Uterus (tissue), 4 donors: ENCODE measurements at places on chromosomes 16 and 17. TPM values are rescaled to one million over a fixed set of nuclear protein-coding genes. Genes with fewer than 3 reads are reported as not detected.

Gene HES7
- not detected for total RNA-seq

Gene ANKFN1
- total RNA-seq: not detected

Gene CA10
- total RNA-seq: not detected

Gene CRISPLD2
- 108 TPM for total RNA-seq

Gene VAT1L
- 0.29 TPM for total RNA-seq

Gene ZSCAN10
- total RNA-seq: not detected

- DNase-seq: peak; percentile 86
These were observed 62.7 kb downstream of the GAS7 start for GRCh38 chr17:10135539-10136257.

DNA sequence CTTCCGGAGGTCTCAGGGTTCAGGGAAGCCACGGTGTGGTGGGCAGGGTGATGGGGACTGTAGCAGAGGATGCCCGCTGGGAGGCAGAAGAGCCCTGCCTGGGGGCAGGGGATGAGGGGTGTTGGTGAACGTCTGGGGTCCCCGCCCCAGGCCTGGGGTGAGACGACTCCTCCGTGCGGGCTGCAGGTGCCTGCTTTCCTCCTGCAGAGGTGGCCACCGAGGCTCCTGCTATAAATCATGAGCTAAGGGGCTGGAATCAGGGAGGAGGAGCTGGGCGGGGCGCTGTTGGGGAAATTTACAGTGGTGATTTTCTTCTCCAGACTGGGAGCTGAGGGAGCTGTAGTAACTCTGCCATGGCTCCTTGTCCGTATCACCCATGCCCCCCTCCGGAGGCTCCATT, 167.0 kb downstream of the MRM1 start:
- no peak for DNase-seq

- no peak for DNase-seq
These were observed 45.1 kb downstream of the SOCS3 start for GRCh38 chr17:78314683-78315354.

DNA sequence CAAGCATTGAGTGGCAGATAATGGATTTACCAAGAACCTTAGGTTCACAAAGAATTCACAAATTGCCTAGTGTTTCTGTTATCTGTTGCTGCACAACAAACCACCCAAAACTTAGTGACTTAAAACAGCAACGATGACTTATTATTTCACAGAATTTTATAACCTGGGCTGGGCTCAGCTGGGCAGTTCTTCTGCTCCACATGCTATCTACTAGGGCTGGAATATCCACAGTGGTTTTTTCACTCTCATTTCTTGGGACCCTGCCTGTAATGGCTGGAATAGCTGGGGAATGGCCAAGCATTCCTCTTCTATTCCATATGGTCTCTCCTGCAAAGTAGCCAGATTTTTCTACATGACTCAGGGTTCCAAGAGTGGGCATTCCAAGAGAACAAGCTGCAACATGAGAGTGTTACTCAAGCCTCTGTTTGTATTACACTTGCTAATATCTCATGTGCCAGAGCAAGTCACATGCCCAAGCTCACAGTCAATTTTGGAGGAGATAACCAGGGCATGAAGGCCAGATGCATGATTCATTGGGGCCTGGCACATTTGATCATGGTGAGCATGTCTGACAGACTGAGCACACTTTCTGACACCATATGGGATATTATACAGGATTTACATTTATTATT, 4.9 kb upstream of the PSMD7 start:
- DNase-seq: no peak

GRCh38 chr17:29007456-29007855, 1.6 kb upstream of the SEZ6 start:
- DNase-seq: no peak

DNA sequence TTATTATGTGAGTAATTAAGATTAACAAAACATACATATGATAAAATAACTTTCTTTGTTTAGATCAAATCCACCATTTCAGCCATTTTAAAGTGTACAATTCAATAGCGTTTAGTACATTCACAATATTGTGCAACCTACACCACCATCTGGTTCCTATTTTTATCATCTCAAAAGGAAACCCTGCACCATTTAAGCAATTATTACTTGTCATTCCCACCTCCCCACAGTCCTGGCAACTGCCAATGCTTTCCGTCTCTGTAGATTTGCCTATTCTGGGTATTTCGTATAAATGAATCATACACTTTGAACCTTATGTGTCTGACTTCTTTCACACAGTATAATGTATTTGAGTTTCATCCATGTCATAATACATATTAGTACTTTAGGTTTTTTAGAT, 162.5 kb upstream of the CNTNAP4 start:
- DNase-seq: no peak

DNA sequence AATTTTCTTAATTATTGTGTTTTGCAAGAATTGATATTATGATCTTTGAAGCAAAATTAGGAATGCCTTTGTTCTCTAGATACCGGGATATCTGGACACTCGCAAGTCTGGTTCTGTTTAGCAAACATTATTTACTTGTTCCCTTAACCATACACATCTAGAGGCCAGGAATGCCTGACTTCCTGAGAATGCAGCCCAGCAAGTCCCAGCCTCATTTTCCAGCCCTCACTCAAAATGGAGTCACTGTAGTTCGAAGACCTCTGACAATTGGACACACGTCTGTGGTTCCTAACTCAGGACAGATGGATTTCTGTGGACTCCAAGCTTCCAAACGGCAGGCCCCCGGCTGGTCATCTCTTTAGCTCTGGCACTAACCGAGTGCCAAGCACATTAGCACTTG, 355.4 kb upstream of the RBFOX1 start:
- DNase-seq: no peak

- DNase-seq: no peak
These were observed 83.5 kb downstream of the XYLT1 start for GRCh38 chr16:17387256-17387655.

GRCh38 chr17:47636273-47637030, 13.3 kb upstream of the KPNB1 start:
- no peak for DNase-seq

GRCh38 chr17:49869038-49869374, 21.1 kb upstream of the TAC4 start:
- DNase-seq: no peak

GRCh38 chr17:80992077-80992947, 671 bp downstream of the CHMP6 start:
- DNase-seq: no peak

- DNase-seq: no peak
These were observed 343.0 kb upstream of the DYNLRB2 start for GRCh38 chr16:80197741-80198201.
